GM23248 (cell line): ENCODE measurements at places on chromosomes 5 and 9.

DNA sequence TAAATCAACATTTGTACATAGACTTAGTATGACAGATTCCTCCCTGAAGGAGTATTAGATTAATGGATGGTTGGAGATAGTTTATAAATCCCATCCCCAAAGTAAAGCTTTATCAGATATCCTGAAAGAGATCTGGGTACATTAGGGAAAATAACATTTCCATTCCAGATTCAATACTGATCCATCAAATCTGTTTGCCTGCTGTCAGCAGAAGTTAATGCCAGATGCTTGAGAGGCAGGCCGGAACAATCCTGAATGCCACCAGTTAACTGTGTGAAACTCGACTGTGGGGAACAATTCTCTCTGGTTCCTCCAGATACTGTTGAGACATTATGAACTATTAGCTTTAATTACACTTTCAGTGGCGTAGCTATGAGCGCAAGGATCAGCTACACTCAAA lies 1166.8 kb downstream of the MAT2B start:
- no peak for DNase-seq

- peak; percentile 90 for DNase-seq
These were observed 54.3 kb downstream of the NUP214 start for GRCh38 chr9:131179561-131180219.

DNA sequence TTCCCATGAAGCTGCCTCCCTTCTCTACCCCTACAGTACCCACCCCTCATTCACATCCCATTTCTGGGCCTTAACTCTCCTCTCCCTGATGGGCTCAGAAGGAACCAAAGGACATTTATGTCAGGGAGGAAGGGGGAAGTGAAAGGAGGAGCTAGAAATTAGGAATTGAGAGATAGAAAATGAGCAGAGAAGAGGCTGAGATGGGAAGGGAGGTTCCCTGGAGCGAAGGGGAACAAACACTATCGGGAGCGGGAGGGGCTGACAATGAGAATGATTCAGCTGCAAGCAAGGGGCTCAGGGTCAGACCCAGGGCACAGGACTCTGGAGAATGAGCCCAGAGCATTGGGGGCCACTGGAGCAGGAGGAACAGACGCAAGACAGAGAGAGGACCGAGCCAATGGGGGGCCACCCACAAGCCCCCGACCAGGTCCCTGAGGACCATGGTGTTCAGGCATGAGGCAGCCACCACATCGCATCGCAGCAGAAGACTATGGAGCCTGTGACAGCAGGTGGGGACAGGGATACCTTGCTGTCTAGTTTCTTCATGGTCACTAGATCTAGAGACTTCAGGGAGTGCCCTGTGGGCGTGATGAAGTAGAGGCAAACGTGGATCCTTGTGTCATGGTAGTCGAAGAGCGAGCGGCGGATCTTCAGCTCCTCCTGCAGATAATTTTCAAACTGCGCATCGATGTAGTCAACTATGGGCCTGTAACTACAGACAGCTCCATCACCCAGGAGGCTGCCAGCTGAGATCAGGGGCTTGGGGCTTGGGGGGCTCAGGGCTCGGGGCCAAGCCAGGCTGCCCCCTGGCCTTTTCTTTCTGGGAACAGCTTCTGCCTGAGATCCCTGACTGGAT lies 13.6 kb downstream of the SEPTIN8 start:
- DNase-seq = no peak

DNA sequence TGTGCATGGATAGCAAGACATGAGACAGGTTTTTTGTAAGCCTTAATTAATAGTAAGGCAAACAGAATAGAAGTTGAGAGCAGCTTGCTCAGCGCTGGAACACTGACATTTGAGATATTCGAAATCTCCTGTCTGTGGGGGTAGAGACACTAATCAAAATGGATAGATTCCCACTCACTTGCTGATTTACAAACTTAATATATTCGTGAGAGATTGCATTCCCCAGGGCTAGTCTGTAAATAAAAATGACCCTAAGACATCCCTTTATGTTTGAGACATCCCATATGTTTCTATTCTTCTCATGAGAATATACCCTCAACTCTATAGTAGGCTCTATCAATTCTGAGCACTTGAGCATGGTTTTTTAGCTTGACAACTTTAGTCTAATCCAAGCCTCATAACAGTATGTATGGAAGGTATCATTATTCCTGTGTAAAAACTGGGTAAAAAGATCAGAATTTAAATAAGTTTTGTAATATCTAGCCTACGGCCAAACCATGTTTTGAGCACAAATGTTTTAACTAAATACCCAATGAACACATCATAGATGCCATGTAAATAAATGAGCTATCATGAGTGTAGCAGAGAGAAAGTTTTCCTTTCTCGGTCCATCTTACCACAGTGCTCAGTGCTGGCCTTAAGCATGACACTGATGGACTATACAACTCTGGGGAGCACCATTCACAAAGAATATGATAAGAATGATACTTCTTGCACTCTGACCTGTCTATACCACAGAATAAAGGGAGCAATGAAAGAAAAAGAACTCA lies 609.2 kb downstream of the PSAT1 start:
- no peak for DNase-seq

DNA sequence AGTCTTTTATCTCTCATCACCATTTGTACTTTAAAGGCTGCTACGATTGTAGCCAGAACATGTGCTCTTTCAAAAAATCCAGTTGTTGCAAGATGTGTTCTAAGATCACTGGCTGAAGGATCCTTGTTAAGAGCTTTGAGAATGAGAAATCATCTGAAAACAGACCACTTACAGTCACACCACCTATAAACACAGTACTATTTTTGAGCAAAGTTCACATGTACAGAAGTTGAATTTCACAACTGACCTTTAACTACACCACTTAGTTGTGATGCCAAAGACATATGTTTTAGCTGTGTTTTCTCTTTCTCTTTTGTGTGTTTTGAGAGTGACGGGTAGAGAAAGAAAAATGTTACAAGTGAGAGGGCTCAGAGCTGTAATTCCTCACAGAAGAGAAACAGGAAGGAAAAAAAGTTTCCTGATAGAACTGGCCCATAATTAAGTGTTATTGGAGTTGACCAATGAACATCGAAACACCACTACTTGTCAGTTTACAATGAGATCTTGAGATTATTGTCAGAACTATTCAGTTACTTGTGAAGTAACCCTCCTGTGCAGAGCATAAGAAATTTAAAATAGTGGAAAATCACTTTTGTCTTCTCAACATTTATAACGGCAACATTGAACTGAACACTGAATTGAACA lies 245.4 kb downstream of the MLLT3 start:
- no peak for DNase-seq

DNA sequence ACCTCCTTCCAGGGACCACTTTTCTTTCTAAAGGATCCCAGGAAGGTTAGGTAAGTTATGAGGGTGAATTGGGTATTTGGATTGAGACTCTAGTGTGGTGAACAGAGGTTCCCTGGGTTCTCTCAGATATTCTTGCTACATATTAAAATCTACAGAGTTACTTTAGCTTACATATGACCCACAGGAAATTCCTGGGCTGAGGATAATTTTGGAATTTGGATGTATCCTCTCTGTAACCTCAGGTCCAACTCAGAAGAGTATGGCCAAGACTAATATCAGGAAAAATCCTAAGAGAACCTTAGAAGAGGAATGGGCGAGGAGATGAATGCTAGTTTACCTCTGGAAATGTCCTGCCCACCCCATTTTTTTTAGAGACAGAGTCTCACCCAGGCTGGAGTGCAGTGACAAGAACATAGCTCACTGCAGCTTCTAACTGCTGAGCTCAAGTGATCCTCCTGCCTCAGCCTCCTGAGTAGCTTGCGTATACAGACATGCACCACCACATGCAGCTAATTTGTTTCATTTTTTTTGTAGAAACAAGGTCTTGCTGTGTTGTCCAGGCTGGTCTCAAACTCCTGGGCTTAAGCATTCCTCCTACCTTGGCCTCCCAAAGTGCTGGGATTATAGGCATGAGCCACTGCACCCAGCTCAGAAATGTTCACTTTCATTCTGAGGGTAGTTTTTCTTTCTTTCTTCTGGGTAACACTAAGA lies 196.4 kb downstream of the ARHGEF28 start:
- DNase-seq = no peak

DNA sequence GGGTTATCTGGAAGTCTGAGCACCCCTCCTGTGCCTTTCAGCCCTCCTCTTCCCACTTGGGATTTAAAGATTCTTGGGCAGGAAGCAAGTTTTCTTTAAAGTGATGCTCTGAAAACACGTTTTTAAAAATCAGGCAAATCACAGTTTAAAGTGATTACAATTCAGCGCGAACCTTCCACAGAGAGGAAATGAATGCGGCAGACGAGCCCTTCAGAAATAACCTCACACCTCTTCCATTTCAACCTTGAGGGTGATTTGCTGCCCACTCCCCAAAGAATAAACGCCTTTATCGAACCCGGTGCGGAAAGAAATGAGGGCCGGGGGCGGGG lies 2.3 kb upstream of the EFNA5 start:
- DNase-seq = peak; percentile 38

GRCh38 chr5:50658246-50658645 lies 8.2 kb upstream of the PARP8 start:
- DNase-seq = no peak

DNA sequence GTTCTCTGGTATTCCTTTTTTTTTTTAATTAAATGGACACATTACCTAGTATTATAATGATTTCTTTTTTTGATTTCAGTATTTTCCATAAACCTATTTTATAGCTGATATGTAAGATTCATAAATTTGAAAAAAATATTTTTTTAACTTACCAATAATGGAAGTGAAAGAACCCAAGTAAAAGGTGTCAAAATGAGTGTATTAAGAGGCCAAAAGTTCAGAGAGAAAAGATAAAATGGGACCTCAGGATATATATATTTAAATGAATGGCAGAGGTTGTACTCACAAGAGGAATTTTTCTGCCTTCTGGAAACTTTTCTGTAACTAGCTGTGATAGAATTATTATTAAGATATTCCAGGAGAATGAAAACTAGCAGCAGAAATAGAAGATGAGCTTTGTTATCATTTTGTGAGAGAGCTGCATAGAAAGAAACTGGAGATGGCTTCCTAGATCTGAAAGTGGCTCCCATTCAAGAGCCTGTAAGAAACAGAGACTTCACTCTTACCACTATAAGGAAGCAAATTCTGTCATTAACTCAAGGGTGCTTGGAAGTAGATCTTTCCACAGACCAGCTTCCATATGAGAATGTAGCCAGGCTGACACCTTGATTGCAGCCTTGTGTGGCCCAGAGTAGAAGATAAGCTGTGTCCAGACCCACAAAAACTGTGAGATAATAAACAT lies 91.7 kb downstream of the MRPS30 start:
- no peak for DNase-seq

DNA sequence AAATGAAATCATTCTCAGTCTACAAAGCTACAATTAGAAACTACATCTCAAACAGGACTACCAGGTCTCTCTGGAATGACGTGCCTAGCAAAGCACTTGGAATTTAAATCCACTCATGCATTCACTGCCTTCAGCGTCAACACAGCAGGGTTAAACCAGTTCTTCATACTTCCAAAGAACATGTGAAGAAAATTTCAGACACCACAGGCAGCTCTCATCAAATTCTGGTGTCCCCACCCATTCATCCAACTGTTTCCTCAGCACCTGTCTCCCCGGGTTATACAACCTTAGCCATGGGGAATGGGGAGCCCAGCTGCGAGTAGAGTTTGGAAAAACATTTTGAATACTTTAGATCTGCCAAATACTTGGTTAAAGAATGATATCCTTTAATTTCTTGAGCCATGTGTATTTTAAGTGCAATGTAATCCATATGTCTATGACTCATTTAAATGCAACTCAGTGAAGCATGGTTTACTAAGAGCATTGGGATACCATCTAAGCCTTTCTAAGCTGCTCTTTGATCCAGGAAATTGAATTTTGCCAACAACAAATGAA lies 17.5 kb downstream of the ADAM19 start:
- DNase-seq = peak; percentile 77

- peak; percentile 8 for DNase-seq
These were observed 70.5 kb downstream of the SNX24 start for GRCh38 chr5:122915717-122916461.

DNA sequence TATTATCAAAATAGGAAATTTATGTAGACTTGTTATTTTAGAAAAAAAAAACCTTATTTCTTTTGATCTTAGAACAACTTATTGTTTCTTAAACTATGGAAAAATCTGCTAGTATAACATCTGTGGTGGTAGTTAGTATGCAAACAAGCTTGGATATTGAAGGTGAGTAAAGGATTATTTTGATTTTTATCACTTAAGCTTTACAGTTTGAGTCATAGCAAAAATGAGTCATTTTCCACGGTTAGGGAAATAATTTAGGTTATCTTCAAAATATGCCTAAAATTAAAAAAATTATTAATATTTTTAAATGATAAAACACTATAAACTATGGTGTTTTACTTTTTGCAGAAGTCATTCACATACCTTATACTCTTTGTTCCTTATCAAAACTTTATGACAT lies 107.2 kb upstream of the DHFR start:
- peak; percentile 38 for DNase-seq

GRCh38 chr9:126606483-126606870 lies 7.3 kb upstream of the LMX1B start:
- DNase-seq = no peak

- DNase-seq = peak; percentile 68
These were observed 156.5 kb upstream of the NFIL3 start for GRCh38 chr9:91580136-91580535.

DNA sequence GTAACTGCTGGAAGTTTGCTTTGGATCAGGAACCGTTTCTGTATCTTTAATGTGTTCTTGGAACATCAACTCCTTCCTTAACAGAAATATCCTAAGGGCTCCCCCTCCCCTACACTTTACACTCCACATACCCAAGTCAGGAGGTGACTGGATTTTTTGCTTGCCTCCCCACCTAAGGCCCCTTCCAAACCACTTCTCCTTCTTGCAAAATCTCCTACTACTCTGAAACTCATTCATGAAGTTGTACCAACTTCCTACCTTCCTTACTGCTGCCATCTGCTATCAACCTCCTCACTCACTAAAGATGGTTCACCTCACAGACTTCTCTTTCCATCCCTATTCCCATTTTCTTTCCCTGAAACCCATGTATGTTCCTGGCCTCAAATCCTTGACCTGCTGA lies 16.1 kb downstream of the TXN start:
- DNase-seq = no peak

- DNase-seq = peak; percentile 65
These were observed 156.4 kb upstream of the ELL2 start for GRCh38 chr5:96117771-96118651.

- DNase-seq = no peak
These were observed 146.3 kb downstream of the CHSY3 start for GRCh38 chr5:130050585-130050984.
